DMS 273 treated with DMSO at 0.1 percent for 48 hours (cell line): ENCODE measurements at places on chromosomes 12 and 14.

GRCh38 chr12:23455283-23455682 lies 494.2 kb downstream of the SOX5 start:
- no peak for DNase-seq

DNA sequence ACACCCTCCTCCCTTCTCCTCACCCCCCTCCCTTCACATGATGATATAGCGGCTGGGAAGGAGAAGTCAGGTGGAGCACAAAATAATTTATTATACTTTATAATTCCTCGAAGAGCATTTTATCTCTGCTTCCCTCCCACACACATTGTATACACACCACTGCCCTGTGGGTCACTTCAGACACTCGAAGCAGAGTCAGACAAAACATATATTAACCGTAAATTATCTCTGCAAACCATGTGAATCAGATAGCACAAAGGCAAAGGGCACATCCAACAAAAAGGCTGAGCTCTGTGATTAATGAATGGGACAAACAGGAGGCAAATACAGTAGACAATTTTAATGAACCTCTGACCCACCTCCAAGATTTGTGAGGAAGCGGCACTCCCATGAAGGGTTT lies 450.7 kb downstream of the GALC start:
- DNase-seq, result no peak

- DNase-seq, result no peak
Measured at GRCh38 chr12:93857279-93857938, 180.2 kb downstream of the CRADD start.

DNA sequence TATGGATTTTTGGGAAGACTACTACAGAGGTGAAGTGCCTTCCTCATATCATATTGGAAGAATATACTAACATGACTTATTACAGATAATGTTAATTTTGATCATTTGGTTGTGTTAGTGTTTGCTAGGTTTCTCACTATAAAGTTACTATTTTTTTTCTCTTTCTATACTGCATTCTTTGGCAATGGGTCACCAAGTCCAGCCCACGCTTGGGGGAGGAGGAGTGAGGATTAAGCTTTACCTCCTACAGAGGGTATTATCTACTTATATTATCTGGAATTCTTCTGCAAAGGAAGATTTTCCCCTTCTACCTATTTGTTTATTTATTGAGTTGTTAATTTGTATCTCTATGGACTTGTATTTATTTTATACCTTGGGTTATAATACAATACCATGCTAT lies 31.5 kb downstream of the SCN8A start:
- no peak for DNase-seq

DNA sequence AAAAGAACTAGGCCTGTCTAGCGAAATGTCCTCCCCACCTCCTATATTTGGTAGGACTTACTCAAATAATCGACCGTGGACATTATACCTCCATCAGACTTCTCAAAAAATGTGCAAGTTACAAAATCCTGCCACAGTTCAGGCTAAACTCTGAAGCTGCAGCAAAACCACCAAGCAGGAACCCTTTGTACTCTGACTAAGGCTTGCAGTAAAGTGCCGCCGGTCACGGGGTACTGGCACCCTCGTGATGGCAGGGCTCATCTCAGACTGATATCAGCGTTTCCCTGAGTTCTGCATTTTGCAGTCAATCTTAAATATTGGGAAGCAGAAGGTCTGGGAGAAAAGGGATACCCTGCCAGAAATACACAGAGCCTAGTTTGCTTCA lies 17.1 kb downstream of the SLC11A2 start:
- DNase-seq, result no peak

DNA sequence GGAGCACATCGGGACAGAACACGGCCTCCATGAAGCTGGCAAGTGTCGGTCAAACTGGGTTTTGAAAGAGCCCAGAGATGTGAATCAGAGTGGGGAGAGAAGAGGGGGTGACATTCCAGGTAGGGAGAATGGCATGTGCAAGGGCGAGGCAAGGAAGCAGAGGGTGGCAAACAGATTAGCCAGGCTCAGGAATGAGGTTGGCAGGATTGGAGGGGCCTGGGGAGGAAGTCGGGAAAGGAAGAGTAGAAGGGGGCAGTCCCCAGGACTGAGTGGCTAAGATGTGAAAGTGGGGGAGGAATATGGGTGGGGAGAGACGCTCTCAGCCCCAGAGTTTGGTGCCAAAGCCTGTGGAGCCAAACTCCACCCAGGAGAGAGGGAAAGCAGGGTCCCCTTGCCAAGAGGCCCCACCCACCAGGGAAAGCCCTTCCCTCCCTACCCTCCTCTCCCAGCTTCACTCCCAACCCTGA lies 5.5 kb upstream of the HDAC7 start:
- no peak for DNase-seq

DNA sequence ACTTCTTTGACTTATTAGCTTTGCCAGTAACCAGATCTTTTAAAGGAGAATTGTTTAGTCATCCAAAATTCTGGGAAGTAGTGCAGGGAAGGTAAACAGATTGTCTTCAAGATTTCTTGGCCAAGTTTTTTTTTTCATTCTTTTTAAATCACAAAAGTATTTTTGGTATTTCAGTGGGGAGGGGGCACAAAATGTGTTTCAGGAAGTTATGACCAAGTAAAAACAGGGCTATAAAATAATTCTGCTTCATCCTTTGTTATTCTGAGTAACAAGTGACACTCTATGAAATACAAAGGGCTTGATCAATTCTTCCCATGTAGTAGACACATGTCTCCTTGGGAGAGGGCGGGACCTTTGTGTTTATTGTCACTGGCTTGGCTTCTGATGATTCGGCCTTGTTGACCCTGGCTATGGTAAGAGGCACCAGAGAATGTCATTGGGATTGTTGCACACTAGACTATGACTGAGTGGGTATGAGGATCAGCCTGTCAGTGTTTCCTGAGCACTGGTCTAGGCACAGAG lies 55.4 kb downstream of the SUSD6 start:
- DNase-seq, result no peak

- no peak for DNase-seq
Measured at GRCh38 chr12:108182096-108182495, 53.0 kb downstream of the WSCD2 start.

DNA sequence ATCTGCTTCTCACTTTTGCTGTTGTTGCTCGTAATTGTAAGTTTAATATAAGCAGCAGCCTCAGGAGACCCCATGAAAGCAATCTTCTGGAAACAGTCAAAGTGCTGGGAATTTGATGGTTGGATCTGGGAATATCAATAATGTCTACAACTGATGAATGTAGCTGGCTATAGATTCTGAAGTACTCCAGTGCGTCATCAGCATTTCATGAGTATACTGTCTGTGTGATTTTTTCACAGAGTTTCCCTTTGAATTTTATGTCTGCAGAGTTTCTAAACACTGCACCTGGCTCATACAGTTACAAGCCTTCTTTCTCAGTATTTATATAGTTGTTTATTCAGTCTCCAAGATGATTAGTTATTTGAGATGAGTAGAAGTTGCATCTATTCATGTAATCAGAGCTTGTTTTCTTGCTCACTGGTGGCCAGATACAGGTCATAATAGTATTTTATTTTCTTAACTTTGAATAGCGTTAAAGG lies 222.3 kb downstream of the RAD51B start:
- DNase-seq, result no peak

DNA sequence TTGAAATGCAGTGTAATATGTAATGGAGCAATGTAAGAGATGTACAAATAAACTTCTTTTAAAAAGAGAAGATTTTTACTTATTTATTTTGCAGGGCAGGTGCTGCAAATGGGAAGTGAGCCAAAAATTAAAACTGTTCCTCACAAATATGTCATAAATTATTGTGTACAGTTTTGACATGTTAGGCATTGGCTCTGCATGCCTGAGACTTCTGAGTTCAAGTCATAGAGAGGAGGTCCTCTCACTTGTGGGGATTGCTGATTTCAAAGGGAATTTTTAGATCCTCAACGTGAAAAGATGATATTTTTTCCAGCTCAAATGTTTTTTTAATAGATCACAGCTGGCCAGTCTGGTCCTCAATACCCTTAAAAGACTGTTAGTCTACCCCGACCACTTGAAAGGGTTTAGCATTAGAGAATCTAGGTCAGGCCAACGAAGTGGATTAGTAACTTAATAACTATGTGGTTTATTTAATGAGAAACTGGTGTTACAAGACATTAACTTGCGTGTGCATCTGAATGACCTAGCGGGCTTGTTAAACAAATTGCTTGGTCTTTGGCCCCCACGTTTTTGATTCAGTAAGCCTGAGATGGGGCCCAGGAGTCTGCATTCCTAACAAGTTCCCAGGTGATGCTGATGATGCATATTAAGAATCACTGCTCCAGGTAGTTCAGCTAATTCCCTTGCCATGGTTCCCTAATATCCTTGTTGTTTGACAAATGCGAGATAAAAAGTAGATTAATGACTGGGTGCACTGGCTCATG lies 30.9 kb upstream of the WDR89 start:
- no peak for DNase-seq

- no peak for DNase-seq
Measured at GRCh38 chr12:130162745-130163460, 639 bp downstream of the FZD10 start.

DNA sequence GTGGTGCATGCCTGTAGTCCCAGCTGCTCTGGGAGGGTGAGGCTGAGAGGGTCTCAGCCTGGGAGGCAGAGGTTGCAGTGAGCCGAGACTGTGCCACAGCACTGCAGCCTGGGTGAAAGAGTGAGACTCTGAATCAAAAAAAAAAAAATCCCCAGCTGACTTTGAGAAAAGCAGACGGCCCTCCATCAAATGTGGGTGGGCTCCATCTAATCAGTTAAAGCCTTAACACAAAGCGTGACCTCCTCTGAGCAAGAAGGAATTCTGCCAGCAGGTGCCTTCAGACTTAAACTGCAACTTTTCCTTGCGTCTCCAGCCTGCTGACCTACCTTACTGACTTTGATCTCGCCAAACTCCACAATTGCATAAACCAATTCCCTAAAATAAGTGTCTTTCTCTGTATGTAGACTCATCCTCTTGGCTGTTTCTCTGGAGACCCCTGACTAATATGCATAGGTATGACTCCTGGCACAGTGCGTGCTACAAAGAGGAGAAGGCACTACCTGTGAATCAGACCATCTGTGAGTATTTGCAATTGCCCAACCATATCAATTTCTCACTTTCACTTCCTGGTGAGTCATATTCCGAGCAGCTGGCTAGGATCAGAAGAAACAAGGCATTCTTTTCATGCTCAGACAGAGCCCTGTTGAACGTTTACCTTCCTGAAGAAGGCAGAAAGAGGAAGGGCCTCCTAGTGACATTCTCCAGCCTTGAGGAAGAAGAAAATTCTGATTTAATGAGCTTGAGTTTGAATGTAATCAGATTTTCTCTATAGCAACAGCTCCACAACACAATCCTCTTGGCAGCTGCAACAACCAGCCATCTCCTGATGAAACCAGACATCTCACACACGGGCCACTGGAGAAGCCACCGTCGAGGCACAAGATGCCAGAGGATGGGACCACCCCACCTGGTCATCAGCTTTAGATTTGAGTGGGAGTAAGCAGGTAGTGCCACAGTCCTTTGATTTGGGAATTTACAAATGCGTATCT lies 54.3 kb downstream of the CLMN start:
- DNase-seq, result peak; percentile 70

GRCh38 chr14:39372656-39373055 lies 59.6 kb downstream of the FBXO33 start:
- no peak for DNase-seq

- no peak for DNase-seq
Measured at GRCh38 chr12:44389038-44389437, 487.1 kb downstream of the NELL2 start.

DNA sequence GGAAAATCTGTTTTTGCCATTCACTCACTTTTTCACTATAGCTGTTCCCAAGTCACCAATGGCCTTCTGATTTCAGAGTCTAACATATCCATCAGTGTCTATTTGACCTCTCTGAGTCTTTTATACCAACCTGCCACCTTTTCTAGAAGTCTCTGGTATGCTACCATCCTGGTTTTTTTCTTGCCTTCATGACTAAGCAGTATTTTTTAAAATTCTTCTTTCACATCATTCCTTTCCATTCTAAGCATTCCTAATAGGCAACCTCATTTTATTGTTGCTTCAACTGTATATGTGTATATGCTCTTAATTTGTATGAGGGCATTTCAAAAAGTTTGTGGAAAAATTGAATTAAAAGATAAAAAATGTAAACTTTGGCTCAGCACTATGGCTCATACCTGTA lies 5.0 kb downstream of the IRAK4 start:
- DNase-seq, result no peak

GRCh38 chr14:46573498-46573897 lies 78.1 kb downstream of the RPL10L start:
- DNase-seq, result no peak

GRCh38 chr12:93624595-93625294 lies 52.3 kb downstream of the SOCS2 start:
- no peak for DNase-seq

DNA sequence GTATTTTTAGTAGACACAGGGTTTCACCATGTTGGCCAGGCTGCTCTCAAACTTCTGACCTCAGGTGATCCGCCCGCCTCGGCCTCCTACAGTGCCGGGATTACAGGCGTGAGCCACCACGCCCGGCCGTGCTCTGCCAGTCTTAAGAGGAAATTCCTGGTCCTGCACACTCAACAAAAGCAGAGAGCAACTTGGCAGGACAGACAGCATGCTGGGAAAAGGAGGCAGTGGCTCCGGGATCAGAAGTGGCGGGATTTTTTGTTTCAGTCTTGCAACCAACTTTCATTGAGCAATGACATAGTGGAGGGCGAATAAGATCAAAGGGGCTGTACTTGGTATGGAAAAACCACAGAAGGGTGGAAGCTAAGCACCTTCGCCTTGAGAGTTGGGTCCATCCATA lies 2.1 kb downstream of the CKAP4 start:
- DNase-seq, result no peak

- no peak for DNase-seq
Measured at GRCh38 chr12:50276912-50277671, 6.2 kb downstream of the LIMA1 start.

GRCh38 chr12:25263594-25263993 lies 12.9 kb upstream of the KRAS start:
- no peak for DNase-seq

- no peak for DNase-seq
Measured at GRCh38 chr14:99189201-99189801, 82.7 kb downstream of the BCL11B start.

DNA sequence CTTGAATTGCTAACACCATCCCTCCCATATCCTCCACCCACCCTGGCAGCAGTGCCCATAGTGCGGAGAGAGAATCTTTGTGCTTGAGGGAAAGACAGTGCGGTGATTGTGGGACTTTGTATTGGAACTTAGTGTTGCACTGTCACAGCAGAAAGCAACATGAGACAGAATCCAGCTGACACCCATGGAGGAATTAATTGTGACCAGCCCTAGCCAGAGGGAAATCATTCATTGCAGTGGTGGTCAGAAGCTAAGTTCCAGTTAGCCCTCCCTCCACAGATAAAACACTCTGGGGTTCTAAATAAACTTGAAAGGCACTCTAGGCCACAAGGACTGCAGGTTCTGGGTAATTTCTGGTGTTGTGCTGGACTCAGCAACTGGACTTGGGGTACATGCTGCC lies 1002.6 kb downstream of the TMTC2 start:
- DNase-seq, result no peak

- no peak for DNase-seq
Measured at GRCh38 chr14:54782751-54783659, 119.6 kb downstream of the GCH1 start.

- no peak for DNase-seq
Measured at GRCh38 chr12:30782316-30783173, 27.8 kb upstream of the CAPRIN2 start.
